ENCODE measurements at places on chromosomes 1 and 21. TPM values are rescaled to one million over a fixed set of nuclear protein-coding genes. Genes with fewer than 3 reads are reported as not detected.
A peak's percentile ranks its signal among the peaks of the same experiment; 100 is the strongest.

The PLEKHA6 gene
- polyA plus RNA-seq = not detected

DNA sequence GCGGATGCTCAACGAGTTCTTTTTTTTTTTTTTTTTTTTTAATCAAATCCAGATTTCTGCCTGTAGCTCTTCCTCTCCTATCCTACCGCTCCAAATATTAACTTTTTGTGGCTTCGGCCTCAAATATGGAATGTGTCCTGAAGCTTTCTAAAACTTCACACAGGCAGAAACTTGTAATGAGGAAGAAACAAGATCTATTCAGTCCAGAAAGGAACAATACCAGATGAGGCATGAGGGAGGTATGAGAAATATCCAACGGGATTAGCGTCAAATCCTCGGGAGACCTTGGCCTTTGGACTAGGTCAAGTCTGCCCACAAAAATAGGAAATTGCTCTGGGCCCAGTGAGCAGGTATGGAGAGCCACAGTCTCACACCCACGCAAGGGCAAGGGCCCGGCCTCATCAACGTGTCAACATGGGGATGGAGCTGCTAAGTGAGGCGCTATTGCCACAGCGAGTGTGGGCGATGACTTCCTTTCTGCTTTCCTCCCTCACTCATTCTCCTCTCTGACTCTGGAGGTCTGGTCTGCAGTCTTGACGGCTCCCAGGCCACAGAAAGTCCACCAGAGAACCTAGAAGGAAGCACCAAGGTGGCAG lies 66.6 kb downstream of the BCAR3 start:
- DNase-seq = peak; percentile 53

The CHI3L2 gene
- polyA plus RNA-seq = 9.7 TPM

The FUCA1 gene
- polyA plus RNA-seq = 17.2 TPM

DNA sequence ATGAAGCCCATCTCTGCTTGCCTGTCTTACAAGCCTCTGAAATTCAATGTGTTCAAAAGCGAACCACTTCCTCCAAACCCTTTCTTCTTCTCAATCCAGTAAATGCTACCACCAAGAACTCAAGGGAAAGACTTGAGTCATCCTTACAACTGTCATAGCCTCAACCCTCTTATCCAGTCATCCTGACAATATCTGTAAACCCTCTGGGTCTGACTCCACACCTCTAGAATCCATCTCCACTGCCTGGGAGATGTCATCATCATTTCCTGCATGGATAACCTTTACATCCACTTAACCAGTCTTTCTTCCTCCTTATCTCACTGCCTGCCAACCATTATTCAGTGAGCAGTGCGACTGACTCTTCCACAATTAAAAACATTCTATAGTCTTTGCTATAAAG lies 441.1 kb downstream of the SETD4 start:
- DNase-seq = no peak

DNA sequence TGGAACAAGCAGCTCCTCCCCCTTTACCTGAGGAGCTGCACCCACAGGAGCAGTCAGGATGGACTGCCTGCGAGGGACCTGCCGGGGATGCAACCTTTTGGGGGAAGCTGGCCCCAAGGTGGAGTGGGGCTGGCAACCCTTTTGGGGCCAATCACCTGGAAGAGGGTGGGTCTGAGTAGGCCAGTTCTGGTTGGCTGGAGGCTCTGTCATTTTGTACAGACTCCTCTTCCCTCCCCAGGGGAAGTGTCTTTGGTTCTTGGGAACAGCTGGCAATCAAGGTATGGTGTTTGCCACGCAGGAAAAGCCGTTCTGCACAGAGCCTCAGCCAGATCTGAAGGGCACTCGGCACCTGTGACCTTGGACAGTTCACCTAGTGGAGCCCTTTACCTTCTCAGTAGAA lies 280 bp upstream of the A3GALT2 start:
- DNase-seq = no peak

The CFHR2 gene
- not detected for polyA plus RNA-seq

The PIGR gene
- not detected for polyA plus RNA-seq

- DNase-seq = peak; percentile 30
Observed at GRCh38 chr1:923131-923990, at the start of gene SAMD11. SAMD11 (plus strand) TSS chr1:923923; CDS start chr1:924432, 509 bp downstream.

DNA sequence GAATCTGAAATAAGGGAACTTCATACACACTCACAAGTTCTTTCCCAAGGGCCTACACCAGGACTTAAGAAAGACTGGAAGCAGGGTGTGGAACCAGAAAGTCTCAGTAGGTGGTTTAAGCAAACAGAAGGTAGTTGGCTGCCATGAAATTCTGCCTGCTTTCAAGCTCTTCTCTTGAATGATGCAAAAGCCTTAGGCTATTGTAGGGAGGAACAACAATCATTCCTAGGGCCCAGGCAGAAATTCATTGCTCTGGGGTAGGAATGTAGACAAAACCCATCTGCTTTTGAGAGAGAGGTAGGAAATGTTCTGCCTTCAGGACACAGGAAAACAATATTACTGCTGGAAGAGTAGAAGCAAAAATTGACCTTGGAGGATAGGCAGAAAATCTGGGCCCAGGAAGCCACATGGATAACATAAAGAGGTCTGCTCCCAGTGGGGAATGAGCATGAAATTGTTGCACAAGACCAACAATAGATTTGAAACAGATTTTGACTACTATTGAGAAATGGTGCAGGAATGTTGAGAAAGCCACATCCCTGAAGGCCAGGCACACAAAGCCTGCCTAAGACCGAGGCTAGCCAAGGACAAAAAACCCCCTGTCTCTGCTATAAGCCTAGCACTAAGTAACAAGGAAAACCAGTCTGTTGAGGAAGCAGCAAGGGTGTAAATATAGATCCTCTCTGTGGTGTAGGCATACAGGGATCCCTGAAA lies 22.7 kb upstream of the SFT2D2 start:
- no peak for DNase-seq

GRCh38 chr1:9718006-9718680 lies 66.6 kb downstream of the PIK3CD start:
- no peak for DNase-seq

The C1orf226 gene
- polyA plus RNA-seq = not detected

DNA sequence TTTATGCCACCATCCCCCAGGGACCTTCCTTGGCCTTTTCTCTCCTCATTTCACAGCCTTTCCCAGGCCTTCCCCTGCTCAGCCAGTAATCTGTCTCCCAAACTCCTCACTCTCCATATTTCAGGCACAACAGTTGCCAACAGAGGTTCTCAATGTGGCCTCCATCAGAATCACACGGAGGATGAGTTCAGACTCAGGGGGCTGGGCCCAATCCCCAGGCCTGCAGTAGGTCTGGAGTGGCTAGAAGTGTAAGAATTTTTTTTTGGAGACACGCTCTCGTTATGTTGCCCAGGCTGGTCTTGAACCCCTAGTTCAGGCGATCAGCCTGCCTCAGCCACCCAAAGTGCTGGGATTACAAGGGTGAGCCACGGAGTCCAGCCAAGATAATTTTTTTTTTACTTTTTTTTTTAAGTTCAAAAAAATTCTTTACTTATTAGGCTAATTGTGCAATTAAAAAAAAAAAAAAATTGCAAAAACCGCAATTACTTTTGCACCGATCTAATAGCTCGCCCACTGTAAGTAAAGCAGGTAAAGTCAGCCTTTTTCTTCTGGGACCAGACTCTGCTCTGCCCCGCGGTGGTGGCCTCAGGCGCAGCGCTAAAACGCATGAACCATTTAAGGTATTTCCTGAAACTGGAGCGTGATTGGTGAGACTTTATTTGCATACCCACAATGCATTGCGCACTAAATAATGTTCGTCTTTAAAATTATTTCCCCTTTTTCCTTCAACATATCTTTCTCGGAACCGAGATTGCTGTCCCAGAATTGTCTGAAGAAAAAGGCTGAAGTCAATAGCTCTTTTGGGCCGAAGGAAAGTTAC lies 18.7 kb downstream of the KIAA2013 start:
- peak; percentile 86 for DNase-seq

- no peak for DNase-seq
Observed at GRCh38 chr1:80050085-80050484, 1043.6 kb upstream of the ADGRL4 start.

The FNDC10 gene
- 0.32 TPM for polyA plus RNA-seq

DNA sequence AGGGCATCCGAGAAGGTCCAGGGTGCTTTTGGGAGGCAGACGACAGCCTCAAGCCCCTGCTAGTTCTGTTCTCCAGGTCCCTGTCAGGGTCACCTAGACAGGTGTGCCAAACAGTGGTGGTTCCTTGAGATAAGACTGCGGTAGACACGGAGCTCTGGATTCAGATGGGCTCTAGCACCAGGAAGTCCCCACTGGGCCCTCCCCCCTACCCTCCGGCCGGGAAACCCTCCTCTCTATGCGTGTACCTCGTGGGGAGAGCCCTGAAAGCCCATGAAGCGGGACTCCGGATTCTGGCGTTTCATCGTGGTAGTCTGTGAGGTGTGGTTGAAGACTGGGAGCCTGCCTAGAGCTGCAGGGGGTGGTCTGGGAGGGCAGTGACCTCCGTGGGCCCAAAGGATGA lies 2.1 kb upstream of the KCNA2 start:
- no peak for DNase-seq

- no peak for DNase-seq
Observed at GRCh38 chr1:193181985-193182384, 4.4 kb downstream of the B3GALT2 start.

- DNase-seq = no peak
Observed at GRCh38 chr1:109837852-109838570, 72.6 kb upstream of the CSF1 start.

The OR2L2 gene
- polyA plus RNA-seq = not detected

The FTCD gene
- 0.38 TPM for polyA plus RNA-seq

DNA sequence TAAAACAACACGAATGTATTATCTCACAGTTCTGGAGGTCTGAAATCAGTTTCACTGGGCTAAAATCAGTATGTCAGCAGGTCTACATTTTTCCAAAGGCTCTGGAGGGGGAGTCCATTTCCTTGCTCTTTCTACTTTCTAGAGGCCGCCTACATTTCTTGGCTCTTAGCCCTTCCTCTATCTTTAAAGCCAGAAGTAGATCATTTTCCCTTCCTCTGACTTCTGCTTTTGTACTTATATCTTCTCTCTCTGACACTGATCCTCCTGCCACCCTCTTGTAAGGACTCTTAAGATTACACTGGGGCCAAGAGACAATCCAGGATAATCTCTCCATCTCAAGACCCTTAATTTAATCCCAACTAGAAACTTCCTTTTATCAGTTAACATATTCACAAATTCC lies 41.4 kb downstream of the MSH4 start:
- no peak for DNase-seq

The CHI3L1 gene
- polyA plus RNA-seq = not detected

The TMPRSS15 gene
- polyA plus RNA-seq = not detected

The GPR153 gene
- polyA plus RNA-seq = not detected

The FMO1 gene
- polyA plus RNA-seq = not detected

DNA sequence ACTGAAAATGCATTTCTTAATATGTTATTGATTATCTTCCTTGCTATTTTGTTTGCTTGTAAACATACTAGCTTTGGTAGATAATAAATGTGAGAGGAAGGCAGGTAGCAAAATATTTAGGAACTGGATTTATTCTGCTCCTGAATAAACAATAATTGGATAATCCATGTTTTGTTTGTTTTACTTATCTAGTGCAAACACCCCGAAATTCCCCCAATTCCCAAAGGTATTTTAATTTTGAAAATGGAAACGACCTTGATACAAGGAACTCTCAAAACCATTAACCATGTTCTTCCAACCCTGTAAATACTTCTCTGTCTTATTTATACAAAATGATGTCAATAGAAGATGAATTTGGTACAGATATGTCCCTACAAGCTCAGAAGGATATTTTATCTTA lies 3.0 kb downstream of the USH2A start:
- no peak for DNase-seq
